ENCODE measurements at places on chromosomes 12 and 14.

GRCh38 chr14:89137526-89138163 lies 279.4 kb downstream of the FOXN3 start:
- DNase-seq, result no peak

- DNase-seq, result no peak
Observed at GRCh38 chr12:12718381-12718759, 1.2 kb downstream of the CDKN1B start.

GRCh38 chr14:23030936-23031335 lies 3.8 kb downstream of the PSMB5 start:
- no peak for DNase-seq

DNA sequence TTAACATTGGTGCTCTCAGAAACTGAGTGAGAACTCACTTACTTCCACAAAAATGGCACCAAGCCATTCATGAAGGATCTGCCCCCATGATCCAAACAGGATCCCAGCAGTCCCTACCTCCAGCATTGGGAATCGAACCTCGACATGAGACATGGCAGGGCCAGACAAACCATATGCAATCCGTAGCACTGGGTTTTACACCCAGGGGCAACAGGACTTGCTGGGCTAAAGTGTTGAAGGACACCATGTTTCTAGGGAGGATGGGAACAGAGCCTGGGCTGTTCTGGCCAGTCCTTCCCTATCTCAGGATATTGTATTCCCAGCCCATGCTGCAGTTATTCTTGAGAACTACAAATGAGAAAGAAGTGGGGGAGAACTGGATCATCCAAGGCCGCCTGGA lies 36.6 kb downstream of the SERPINA3 start:
- DNase-seq, result no peak

DNA sequence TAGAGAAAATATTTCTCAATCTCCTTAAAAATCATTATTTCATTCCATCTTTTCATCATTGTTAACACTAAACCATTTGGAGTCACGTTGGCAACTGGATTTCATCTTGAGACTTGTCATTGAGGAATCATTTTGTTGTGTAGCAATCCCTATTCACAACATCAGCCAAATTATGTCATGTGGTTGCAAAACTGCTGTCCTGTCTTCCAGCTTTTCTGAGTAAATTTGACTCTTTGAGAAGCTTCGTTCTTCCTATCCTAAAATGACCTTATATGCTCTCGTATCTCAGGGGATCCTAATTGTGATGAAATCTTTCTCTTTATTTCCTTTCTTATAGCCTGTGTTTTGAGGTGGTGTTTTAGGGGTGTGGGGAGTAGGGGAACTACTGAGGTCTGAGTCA lies 30.6 kb upstream of the KICS2 start:
- DNase-seq, result no peak

DNA sequence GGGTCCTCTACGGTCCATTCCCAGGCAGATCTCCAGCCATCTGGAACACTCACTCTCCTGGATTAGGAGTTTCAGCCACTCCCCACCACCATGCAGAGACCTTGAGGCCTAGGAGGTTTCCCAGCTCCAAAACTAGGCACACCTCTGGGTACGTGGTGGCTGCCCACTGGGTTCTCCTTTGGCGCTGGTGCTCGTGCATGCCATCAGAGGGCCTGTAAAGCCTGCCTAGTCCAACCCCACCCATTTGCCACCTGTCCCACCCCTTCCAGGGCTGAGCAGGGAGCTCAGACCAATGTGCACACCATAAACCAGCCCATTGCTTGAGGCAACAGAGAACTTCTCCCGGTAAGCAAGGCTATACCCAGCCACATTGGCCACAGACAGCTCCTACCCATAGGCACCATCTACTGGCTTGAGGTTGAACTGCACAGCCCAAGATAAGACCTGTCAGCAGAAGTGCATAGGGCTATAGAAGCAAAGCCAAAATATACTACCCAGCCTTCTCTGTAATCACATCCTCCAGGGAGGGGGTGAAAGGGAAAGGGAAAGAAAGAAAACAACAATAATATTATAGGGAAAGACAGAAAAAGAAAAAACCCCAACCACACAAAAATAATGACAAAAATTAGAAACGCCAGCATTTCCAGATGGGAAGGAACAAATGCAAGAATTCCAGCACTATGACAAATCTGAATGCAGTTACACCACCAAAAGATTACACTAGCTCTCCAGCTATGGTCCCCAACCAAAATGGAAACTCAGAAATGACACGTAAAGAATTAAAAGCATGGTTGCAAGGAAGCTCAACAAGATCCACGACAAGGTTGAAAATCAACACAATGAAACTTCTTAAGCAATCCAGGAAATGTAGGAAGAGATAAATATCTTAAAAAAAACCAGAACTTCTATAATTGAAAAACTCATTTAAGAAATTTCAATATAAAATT lies 111.9 kb upstream of the CCDC175 start:
- peak; percentile 63 for DNase-seq

- DNase-seq, result no peak
Observed at GRCh38 chr12:2759733-2760132, 35.0 kb upstream of the FKBP4 start.

- no peak for DNase-seq
Observed at GRCh38 chr12:19451196-19451595, 11.9 kb downstream of the AEBP2 start.

DNA sequence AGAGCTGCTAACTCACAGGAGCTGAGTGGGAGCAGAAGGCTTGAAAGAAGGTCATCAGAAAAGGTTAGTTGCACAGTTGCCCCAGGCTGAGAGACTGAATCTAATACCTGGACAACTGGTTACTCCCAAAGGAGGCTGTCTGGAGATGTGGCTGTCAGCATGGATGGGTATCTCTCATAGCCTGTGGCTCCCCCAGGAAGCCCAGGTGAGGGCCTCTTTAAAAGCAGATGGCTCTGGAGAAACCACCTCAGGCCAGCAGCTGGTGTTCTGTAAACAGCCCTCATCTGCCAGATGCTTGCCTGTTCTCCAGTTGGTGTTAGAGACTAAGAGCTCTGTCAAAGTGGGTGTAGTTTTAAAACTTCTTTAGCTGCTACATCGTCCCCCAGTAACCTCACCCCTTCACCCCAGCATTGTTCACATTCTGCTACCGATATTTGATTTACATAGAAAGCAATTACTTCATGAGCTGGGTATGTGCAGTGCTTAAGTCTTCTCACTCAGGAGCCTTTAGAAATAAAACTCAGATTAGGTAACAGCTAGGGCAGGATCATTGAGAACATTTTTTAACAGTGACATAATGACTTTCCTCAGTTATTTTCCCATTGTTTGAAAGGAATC lies 25.8 kb downstream of the DACT1 start:
- DNase-seq, result peak; percentile 69

- DNase-seq, result no peak
Observed at GRCh38 chr14:21204167-21205025, 48.5 kb upstream of the OR5AU1 start.

DNA sequence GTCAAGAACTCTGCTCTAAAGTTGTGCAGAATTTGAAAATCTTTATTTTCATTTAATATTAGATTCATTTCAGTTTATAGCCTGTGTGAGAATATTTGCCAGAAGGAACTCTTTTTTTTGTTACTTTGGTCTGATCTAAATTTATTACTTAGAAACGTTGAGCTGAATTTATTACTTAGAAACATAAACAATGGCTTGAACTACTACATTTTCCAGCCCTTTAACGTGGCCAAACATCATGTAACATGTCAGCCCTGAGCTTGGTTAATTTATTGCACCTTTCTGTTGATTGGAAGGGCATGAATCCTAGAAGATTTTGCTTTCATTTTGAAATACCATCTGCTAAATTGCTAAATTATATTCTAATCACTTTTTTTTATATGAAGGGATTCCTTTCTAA lies 241.4 kb downstream of the TMEM117 start:
- DNase-seq, result no peak

GRCh38 chr14:52844262-52845060 lies 53.1 kb upstream of the GNPNAT1 start:
- no peak for DNase-seq

DNA sequence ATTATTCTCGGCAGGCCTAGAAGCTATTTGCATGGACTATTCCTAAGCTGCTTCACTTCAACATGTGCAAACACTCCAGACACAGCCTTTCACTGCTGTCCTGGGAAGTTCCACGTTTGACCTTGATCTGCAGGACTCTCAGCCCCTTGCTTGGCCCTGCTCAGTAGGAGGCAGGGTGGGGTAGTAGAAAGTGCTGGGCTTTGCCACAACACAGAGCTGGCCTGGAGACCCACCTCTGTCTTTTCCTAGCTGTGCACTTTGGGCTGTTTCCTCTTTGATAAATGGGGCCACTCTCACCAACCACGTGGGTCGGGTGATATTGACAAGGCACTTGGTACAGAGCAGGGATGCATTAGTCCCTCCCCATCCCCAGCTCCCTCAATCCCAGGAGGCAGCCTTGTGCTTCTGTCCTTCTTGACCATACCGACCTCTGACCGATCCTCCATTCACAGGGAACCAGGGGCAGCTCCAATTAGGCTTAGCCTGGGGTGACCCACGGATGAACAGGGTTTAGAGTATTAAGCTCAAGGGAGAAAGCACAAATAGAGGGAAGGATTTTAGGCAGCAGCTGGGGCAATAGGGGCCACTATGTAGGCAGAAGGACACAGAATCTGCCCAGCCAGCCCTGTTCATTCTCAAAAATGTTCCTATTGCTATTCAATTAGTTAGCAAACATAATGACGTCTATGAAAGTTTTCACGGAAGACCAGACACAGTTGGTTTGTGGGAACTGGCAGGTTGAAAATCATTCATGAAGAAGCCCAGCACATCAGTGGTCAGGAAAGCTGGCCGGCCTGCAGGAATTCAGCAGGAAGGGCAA lies 63.3 kb downstream of the SYNE3 start:
- no peak for DNase-seq

Measured in COR-L47 (cell line).